ENCODE measurements at places on chromosomes 5 and 9.

GRCh38 chr5:153617190-153617589 lies 126.7 kb downstream of the GRIA1 start:
- no peak for DNase-seq

GRCh38 chr5:158699298-158699880 lies 400.3 kb downstream of the EBF1 start:
- no peak for DNase-seq

DNA sequence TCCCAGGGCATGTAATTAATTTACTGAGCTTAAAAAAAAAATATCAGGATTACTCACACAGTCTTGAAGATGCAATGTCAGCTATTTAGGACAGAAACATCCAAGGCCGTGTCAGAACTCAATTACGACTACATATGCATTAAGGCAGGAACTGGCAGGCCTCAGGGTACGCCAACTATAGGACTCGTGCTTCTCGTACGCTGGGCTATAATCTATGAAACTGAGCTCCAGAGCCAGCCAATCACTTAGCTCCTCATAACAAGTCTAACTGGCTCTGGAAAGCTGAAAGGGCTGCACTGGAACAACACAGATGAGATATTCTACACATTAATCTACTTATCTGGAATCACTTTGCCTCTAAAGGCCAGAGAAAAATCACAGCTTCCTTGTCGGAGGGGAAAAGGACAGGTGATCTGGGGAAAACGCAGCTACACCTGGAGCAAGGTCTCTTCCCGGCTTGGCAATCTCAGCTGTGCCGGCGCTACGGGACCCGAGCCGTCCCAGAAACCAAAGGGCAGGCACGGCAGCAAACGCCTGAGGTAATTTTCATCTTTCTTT lies 212.0 kb downstream of the DEPDC1B start:
- DNase-seq: no peak

DNA sequence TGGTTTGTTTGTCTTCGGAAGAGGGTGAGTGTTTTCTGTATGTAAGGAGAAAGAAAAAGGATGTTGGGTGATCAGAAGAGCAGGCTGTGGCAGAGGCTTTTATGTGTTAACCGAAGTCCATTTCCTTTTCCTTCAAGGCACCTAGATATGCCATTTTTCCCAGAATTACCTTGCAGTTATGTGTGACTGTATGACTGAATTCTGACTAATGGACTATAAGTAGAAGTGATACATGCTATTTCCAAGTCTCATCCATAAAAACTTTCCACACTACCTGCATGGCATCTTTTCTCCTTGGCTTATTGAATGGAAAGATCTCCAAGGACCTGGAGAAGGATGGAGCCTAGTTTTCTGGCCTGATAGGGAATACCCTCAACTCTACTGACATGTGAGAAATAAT lies 10.6 kb upstream of the NDUFS4 start:
- no peak for DNase-seq

- DNase-seq: peak; percentile 35
These were observed at the start of gene GGTA1 for GRCh38 chr9:121499427-121500164. GGTA1 (minus strand) TSS chr9:121499844; CDS start chr9:121467922, 31,922 bp downstream.

- no peak for DNase-seq
These were observed 81.8 kb upstream of the MAMDC2 start for GRCh38 chr9:69961843-69962242.

GRCh38 chr5:173191561-173191960 lies 43.4 kb downstream of the NKX2-5 start:
- DNase-seq: no peak

DNA sequence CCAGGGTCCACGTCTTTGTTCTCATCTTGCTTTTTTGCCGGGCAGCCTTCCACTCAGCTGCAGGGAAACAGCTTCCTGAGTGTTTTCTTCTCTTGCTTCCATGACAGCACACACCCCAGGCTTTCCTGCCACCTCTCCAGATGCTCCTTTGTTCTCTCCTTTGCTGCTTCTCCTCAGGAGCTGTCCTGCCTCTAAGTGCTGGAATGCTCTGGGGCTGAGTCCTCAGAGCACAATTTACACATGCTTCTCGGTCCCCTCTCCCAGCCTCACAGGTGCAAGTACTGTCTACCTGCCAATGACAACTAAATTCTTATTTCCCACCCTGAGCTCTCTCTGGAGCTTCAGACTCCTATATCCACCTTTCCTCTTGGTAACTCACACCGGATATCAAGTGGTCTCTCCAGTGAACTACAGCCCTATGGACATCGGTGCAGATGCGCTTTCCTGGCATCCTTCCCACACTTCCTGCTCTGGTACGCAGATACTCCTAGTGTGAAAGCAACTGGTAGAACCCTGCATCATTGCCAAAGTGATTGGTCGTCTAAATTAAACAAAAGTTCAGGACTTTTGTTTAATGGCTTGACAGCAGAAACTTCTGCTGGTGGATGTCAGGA lies 13.4 kb upstream of the ACSL6 start:
- DNase-seq: no peak

DNA sequence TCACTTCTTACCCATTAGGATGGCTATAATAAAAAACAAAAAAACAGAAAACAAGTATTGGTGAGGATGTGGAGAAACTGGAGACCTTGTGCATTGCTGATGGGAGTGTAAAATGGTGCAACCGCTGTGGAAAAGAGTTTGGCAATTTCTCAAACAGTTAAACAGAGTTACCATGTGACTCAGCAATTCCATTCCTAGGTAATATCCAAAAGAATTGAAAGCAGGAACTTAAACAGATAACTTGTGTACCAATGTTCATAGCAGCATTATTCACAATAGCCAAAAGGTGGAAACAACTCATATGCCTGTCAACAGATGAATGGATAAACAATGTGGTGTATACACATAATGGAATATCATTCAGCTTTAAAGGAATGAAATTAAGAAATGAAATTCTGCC lies 28.9 kb downstream of the DCP2 start:
- DNase-seq: no peak

DNA sequence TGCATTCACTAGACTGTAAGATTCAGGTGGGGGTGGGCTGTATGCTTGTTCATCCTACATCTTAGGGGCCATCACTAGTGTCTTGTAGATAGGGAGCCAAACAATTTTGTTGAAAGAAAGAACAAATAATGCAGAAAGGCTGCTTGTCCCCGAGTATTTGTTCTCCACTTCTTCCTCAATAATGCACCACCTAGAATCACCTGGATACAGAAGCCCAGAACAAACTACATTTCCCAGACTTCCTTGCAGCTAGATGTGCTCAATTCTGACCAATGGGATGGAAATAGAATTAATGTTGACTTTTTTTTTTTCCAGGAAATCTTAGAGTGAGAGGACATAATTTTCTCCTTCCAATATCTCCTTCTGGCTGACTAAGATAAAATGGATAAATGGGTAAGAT lies 38.9 kb upstream of the TNFSF8 start:
- no peak for DNase-seq

- DNase-seq: no peak
These were observed 110.3 kb downstream of the ARRDC3 start for GRCh38 chr5:91272858-91273257.

GRCh38 chr5:157198277-157198986 lies 17.8 kb downstream of the ITK start:
- peak; percentile 5 for DNase-seq

GRCh38 chr5:96852759-96853158 lies 23.5 kb upstream of the ERAP2 start:
- DNase-seq: no peak

DNA sequence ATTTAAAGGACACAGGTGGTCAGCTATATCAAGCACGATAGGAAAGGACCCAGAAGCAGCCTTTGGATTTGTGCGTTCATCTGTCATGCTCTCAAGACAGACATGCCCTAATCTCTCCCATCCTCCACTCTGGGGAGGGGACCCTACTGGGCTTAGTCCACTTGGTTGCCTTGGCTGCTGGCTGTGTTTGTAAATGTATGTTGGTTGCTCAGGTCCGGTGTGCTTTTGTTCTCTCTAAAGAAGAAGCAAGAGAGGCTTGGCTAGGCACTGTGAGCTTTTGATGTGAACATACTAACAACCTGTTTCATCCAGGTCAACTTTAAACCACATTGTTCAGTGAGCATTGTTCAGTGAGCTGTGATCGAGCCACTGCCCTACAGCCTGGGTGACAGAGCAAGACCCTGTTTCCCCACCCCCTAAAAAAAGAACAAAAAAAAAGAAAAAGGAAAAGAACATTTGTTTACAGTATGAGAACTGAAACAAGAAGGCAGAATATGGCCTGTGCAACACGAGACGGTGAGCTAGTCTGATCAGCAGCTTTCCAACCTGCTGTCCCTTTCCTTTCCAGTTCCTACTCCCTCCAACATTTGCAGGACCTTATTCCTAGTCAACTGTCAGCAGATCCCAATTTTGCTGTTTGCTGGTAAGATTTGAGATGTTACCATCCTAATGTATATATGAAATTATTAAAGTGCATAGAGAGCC lies 228.3 kb downstream of the ARHGAP26 start:
- no peak for DNase-seq

GRCh38 chr9:137817236-137818200 lies 60.1 kb upstream of the CACNA1B start:
- no peak for DNase-seq

DNA sequence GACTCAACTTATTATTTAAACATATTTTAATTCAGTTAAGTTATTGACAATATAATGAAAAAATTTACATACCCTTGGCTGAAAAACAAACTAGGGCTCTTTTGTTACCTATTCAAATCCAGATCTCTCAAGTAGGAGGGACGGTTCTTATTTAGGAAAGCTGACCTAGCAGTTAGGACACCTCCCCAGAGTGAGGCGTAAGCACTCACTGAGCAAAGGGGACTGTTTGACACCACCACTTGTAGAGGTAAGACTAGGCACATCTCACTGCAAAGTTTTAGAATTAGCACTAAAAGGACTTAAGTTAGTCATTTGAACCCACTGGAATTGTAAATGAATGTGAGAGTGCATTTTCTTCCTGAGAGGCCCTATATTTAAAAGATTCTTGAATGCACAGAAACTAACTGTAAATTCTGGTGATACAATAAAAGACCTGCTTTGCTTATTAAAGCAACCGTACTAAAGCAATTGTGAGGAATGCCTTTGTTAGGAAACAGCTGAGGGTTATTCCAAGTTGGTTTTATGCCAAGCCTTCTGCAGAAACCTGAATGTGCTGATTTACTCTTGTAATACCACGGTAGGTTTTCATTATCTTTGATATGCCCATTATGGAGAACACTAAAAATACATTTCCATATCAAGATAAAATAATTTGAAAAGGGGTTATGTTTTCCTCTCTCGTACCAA lies 16.2 kb downstream of the HACD4 start:
- no peak for DNase-seq

- no peak for DNase-seq
These were observed 6.7 kb downstream of the ADRB2 start for GRCh38 chr5:148833122-148833521.

- no peak for DNase-seq
These were observed 40.0 kb downstream of the EBF1 start for GRCh38 chr5:159059722-159060121.

- DNase-seq: no peak
These were observed 267.6 kb downstream of the KCTD16 start for GRCh38 chr5:144438237-144438636.

- DNase-seq: no peak
These were observed 64.4 kb upstream of the ARAP3 start for GRCh38 chr5:141746395-141746794.

DNA sequence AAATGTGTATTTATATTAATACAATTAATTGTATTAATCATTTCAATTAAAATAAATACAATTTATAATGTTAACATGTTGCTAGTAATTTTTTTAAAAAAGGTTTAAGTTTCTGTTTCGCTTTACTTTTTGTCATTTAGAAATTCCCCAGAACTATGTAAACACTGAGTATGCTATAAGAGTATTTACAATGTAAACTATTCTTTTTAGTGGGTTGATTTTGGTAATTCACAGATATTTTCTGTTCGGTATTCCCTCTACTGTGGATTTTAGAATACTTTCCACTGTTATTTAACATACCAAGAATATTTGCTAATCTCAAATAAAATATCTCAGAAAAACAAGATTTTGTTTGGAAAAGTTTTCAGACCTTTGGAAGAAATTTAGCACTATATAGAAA lies 1564.4 kb downstream of the EFNA5 start:
- DNase-seq: no peak

- DNase-seq: no peak
These were observed 148.0 kb upstream of the ADRA1B start for GRCh38 chr5:159768243-159768642.

DNA sequence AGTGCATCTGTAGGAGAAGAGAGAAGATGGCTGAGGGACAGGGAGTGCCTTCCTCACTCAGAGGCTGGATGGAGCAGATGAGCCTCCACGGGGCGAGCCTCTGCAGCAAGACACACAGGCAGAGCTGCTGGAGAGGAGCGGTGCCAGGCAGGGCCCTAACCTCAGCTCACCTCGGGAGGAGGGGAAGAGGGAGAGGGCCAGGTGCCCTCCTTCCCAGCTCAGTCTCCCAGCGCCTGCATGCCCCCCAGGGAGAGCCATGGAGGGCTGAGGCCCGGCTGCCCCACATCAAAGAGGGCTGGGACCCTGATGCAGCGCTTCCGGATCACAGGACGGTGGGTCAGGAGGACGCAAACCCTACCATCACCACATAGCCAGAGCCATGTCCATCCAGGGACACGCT lies 13.6 kb upstream of the SPATA31E1 start:
- DNase-seq: peak; percentile 35
